Activated CD4-positive, alpha-beta T cell treated with anti-CD3 and anti-CD28 coated beads, Interleukin-2, amount 10 ng/mL, durations not matched to agents 7 days and 5 days (primary cell): ENCODE measurements at places on chromosomes 13 and 19. TPM values are rescaled to one million over a fixed set of nuclear protein-coding genes. Genes with fewer than 3 reads are reported as not detected.

- H3K27ac ChIP-seq, result no peak overlapping the region
- peaks cover 4% of the 10 kb centered on the region for H3K27me3 ChIP-seq
- no peaks in the 10 kb centered on the region for H3K36me3 ChIP-seq
- H3K4me1 ChIP-seq, result no peaks in the 10 kb centered on the region
Observed at GRCh38 chr19:48568345-48568886, 16.4 kb downstream of the SULT2B1 start.

GRCh38 chr19:55284405-55285058 is 735 bp downstream of the BRSK1 start:
- H3K36me3 ChIP-seq, result no peaks in the 10 kb centered on the region
- no peak overlapping the region for H3K27ac ChIP-seq
- no peak overlapping the region for H3K4me3 ChIP-seq
- H3K4me1 ChIP-seq, result peaks cover 26% of the 10 kb centered on the region
- DNase-seq, result no peak

KLK3 gene
- not detected for total RNA-seq

PRR12 gene
- total RNA-seq, result 41.5 TPM

AMER2 gene
- not detected for total RNA-seq

- H3K4me1 ChIP-seq, result no peaks in the 10 kb centered on the region
- no peaks in the 10 kb centered on the region for H3K36me3 ChIP-seq
- no peak overlapping the region for H3K27ac ChIP-seq
Observed at GRCh38 chr13:57992416-57992815, 360.9 kb downstream of the PCDH17 start.

DNA sequence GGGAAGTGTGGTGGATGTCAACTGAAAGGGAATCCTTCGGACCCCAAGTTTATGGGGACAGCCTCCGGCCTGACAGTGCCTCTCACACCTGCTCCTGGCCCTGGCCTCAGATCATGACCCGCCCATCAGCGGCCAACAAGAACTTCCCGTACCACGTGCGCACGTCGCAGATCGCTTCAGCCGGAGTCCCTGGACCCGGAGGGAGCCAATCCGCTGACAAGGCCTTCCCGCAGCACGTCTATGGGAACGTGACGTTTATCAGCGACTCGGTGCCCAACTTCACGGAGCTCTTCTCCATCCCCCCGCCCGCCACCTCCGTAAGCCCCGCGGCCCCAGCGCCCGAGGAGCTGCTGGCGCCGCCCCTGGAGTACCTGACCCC is 2.0 kb upstream of the MEGF8 start:
- peaks cover 19% of the 10 kb centered on the region for H3K4me1 ChIP-seq
- H3K27me3 ChIP-seq, result peaks cover 24% of the 10 kb centered on the region
- no peak overlapping the region for H3K27ac ChIP-seq
- no peaks in the 10 kb centered on the region for H3K36me3 ChIP-seq

HMGB1 gene
- total RNA-seq, result 709 TPM

DNA sequence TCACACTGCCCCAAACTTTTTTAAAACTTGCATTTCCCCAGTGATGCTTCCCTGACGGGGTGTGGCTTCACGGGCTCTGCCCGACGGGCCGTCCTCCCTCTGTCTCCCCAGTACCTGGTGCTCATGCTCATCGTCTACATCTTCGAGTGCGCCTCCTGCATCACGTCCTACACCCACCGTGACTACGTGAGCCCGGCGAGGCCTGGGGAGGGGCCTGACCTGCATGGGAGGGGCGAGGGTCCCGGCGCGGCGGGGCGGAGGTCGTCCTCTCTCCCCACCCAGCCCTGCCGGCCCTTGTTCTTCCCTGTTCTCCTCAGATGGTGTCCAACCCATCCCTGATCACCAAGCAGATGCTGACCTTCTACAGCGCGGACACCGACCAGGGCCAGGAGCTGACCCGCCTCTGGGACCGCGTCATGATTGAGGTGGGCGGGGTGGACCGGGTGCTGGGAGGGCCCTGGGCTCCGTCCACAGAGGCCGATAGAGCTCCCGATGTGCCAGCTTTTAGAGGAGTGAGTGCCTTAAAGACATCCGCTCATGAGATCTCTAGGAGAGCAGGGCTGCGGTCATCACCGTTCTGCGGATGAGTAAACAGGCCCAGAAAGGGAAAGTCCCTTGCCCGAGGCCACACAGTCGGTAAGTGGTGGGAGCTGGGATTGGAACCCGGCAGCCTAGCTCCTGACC is 6.9 kb downstream of the UPK1A start:
- H3K4me1 ChIP-seq, result peaks cover 7% of the 10 kb centered on the region
- H3K27ac ChIP-seq, result peak overlapping the region; percentile 36
- peak overlapping the region; percentile 65 for H3K4me3 ChIP-seq

ALOX5AP gene
- 66.4 TPM for total RNA-seq
